Astrocyte (in vitro differentiated cells and primary cell): ENCODE measurements at places on chromosomes 13 and 19. TPM values are rescaled to one million over a fixed set of nuclear protein-coding genes. Genes with fewer than 3 reads are reported as not detected.

DNA sequence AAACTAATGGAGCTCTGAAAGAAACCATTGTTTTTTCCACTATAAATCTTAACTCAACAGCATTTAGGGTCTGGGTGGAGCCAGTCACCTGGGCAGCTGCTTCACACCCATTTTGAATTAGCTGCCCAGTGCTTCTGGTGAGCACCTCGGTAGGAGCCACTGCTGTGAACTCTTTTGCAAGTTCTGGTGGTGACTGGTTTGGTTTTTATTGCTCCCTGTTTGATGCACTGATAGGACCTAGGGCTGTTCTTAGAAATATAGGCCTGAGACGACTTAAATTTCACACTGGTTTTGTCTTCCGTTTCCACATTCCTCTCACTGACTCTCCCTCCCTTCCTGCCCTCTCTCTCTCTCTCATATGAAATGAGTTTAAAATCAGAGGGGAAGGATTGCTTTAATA is 103.9 kb downstream of the GGACT start:
- H3K27me3 ChIP-seq, result no peaks in the 10 kb centered on the region
- no peak for DNase-seq
- no peaks in the 10 kb centered on the region for H3K4me1 ChIP-seq
- no peak overlapping the region for H3K27ac ChIP-seq
- no peak overlapping the region for H3K4me3 ChIP-seq

- no peaks in the 10 kb centered on the region for H3K36me3 ChIP-seq
- H3K4me3 ChIP-seq, result peak overlapping the region; percentile 38
- no peaks in the 10 kb centered on the region for H3K27me3 ChIP-seq
- DNase-seq, result no peak
- H3K27ac ChIP-seq, result no peak overlapping the region
Observed at GRCh38 chr13:98563071-98563470, 13.8 kb downstream of the STK24 start.

Gene LRCH1
- total RNA-seq, result 17.4 and 17.7 TPM in 2 replicates

DNA sequence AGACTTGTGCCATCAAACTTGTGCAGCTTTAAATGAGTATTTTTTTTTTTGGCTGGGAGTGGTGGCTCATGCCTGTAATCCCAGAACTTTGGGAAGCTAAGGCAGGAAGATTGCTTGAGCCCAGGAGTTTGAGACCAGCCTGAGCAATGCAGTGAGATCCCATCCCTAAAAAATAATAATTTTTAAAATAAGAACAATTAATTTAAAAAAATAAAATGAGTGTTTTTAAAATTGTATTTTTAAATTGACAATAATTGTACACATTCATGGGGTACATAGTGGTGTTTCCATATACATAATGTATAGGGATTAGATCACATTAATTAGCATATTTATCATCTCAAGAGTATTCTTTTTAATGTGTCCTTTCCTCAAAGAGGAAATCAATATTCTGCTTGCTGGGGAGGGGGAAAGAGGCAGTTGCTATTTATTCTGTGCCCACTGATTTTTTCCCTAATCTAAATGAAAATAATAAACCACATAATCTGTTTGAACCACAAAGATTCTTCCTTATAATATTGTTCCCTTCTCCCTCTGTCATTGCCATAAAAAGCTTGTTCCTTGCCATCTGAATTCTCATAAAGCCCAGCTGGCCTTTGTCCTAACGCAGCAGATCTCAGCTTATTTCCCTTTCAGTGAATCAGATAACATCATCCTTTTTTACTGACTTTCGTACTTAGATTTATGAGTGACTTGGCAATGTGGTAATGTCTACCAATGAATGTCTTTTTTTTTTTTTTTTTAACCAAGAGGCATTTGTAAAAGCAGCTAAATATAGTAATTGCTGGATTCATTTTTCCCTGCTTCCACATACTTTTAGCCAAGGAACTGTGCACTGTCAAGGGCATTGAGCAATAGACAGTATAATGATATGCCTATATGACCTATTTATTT is 81.8 kb upstream of the RUBCNL start:
- H3K27me3 ChIP-seq, result no peaks in the 10 kb centered on the region
- no peak overlapping the region for H3K4me3 ChIP-seq
- no peaks in the 10 kb centered on the region for H3K4me1 ChIP-seq

GRCh38 chr19:49896863-49897621 is at the start of gene IL4I1:
Gene IL4I1, minus strand, starts transcription at chr19:49896887. Its CDS starts 727 bp downstream, at chr19:49896160.
- H3K4me1 ChIP-seq, result peaks cover 13% of the 10 kb centered on the region
- DNase-seq, result peak; percentile 16
- H3K4me3 ChIP-seq, result no peak within 1 kb of the TSS
- H3K27ac ChIP-seq, result no peak within 1 kb of the TSS
- no peaks in the 10 kb centered on the region for H3K36me3 ChIP-seq
- no peaks in the 10 kb centered on the region for H3K27me3 ChIP-seq
